ENCODE measurements at places on chromosomes 4 and X. TPM values are rescaled to one million over a fixed set of nuclear protein-coding genes. Genes with fewer than 3 reads are reported as not detected.

AMTN gene
- not detected for total RNA-seq

SMAD1 gene
- total RNA-seq = 12.8 TPM

KLHL4 gene
- not detected for total RNA-seq

ERCC6L gene
- total RNA-seq = 0.54 TPM

TACC3 gene
- 23.4 TPM for total RNA-seq

IL21 gene
- total RNA-seq = not detected

IL9R gene
- total RNA-seq = 1.6 TPM

TNMD gene
- total RNA-seq = not detected

- no peak for DNase-seq
- H3K36me3 ChIP-seq = no peaks in the 10 kb centered on the region
- no peak overlapping the region for H3K27ac ChIP-seq
Measured at GRCh38 chr4:17787315-17787714, 5.9 kb upstream of the FAM184B start.

DNA sequence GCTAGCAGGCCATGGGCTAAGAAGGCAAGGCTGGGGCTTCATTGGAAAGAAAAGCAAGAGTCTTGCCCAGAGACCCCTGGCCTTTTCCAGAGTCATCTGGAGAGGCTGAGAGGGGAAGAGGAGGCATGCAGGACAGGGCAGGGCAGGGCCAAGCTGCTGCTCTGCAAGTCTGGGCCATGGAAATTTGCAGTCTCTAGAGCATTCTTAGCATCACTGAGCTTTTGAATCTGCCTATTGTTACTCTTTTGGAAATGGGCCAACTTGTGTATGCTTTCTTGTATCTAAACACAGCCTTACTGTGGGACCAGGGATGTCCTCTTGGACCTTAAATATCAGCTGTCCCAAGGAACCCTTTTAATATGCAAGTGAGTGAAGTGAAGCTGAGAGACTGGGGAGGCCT, 560.5 kb downstream of the MID1IP1 start:
- H3K27ac ChIP-seq = no peak overlapping the region
- H3K27me3 ChIP-seq = no peaks in the 10 kb centered on the region
- no peaks in the 10 kb centered on the region for H3K4me1 ChIP-seq
- H3K36me3 ChIP-seq = no peaks in the 10 kb centered on the region
- no peak for DNase-seq
- H3K4me3 ChIP-seq = no peak overlapping the region

DNA sequence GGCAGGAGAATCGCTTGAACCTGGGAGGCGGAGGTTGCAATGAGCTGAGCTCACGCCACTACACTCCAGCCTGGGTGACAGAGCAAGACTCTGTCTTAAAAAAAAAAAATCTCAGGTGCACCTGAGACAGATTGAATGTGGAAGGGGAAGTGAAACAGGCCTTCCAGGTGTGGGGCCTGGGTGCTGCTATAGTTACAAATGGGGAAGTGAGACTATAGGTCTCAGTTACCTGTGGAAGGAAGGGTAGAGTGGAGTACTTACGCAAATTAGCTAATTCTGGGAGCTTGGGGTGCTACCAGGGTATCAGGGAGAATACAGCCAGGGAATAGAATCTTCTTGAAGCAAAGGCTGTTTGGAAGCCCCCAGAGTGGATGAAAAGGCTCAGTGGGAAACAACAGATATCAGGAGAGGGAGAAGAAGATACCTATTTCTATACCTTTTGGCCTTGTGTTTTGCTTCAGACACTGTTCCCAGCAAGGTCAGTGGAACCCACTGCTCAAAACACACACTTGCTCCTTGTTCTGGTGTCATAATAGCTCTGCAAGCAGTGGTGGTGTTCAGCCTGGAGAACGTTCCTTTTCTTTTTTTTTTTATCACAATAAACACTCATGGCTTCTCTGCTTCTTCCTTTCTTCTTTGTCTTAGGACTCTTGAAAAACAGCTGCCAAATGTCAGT, 7.0 kb downstream of the CD38 start:
- DNase-seq = no peak
- H3K27me3 ChIP-seq = no peaks in the 10 kb centered on the region
- H3K27ac ChIP-seq = no peak overlapping the region
- peaks cover 34% of the 10 kb centered on the region for H3K4me1 ChIP-seq

GRCh38 chr4:119788349-119789266, 160.0 kb upstream of the PDE5A start:
- no peaks in the 10 kb centered on the region for H3K4me1 ChIP-seq
- H3K4me3 ChIP-seq = no peak overlapping the region
- no peaks in the 10 kb centered on the region for H3K27me3 ChIP-seq
- no peaks in the 10 kb centered on the region for H3K36me3 ChIP-seq

DNA sequence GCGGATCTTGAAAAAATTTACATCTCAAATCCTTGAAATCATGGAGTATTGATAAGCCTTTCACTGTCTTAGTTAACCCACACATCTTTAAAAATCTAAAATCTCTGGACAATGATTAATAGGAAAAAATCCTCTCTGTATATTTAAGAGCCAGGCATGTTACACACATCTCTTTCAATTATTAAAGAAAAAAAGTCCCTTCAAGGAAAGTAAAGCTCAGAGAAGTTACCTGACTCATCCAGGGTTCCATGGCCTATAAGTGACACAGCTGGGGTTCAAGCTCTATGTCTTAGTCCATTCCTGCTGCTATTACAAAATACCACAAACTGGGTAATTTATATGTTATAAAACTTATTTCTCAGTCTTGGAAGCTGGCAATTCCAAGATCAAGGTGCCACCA, 14.2 kb upstream of the FGF16 start:
- no peak overlapping the region for H3K27ac ChIP-seq
- no peaks in the 10 kb centered on the region for H3K4me1 ChIP-seq
- no peak for DNase-seq
- H3K27me3 ChIP-seq = no peaks in the 10 kb centered on the region

DNA sequence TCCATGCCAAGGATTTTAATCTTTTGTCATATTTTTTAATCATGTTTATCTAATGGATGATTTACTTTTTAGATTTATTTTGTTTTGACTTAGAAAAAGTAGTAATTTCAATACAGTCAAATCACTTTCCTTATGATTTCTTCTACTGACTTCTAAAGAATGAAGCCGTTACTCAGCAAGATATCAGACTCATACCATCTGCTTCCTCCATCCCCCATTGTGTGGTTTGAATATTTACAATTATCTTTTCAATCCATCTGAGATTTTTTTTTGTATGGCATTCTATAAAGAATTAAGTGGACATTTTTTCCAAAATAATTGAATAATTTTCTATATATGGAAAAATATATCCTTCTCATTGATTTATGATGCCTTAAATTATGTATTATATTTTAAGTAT, 565.4 kb upstream of the ATOH1 start:
- H3K27ac ChIP-seq = no peak overlapping the region
- no peak for DNase-seq
- no peaks in the 10 kb centered on the region for H3K4me1 ChIP-seq
- no peak overlapping the region for H3K4me3 ChIP-seq
- no peaks in the 10 kb centered on the region for H3K27me3 ChIP-seq
- no peaks in the 10 kb centered on the region for H3K36me3 ChIP-seq

- DNase-seq = no peak
- H3K27me3 ChIP-seq = no peaks in the 10 kb centered on the region
Measured at GRCh38 chr4:159899596-159899995, 796.7 kb downstream of the RAPGEF2 start.

DNA sequence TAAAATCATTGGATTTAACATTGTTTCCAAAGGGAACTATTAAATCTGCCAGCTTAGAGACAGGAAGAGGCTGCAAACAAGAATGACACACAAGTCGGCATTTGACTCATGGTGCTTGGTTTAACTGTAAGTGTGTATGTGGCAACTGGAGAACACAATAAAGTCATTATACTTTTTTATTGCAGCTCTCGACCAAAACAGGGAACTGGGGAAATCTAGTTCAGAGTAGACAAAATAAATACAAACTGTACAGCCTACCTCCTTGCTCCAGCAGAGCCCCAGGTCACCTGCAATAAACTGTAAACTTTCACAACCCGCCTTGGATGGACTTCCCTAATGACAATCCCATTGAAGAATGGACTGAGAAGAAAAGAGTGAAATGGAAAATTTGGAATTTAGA, 24.0 kb downstream of the NPY5R start:
- H3K4me1 ChIP-seq = no peaks in the 10 kb centered on the region
- no peaks in the 10 kb centered on the region for H3K36me3 ChIP-seq
- no peak overlapping the region for H3K4me3 ChIP-seq

DNA sequence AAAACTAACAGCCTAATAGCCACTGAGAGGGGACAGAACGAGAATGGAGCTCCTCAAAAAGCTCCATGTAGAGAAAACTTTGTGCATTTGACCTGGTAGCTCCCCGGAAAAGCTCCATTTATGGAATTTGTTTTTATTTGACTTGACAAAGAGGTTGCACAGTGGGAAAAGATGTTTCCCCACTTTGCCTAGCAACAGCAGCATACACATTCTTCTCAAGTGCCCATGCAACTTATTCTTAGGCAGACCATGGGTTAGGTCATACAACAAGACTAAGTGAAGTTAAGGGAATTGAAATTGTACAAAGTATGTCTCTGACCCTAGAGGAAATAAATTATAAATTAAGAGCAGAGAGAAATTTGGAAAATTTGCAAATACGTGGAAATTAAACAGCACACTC, 949.6 kb upstream of the PRKX start:
- DNase-seq = no peak
- no peaks in the 10 kb centered on the region for H3K36me3 ChIP-seq
- H3K4me1 ChIP-seq = no peaks in the 10 kb centered on the region
- H3K27me3 ChIP-seq = no peaks in the 10 kb centered on the region

DNA sequence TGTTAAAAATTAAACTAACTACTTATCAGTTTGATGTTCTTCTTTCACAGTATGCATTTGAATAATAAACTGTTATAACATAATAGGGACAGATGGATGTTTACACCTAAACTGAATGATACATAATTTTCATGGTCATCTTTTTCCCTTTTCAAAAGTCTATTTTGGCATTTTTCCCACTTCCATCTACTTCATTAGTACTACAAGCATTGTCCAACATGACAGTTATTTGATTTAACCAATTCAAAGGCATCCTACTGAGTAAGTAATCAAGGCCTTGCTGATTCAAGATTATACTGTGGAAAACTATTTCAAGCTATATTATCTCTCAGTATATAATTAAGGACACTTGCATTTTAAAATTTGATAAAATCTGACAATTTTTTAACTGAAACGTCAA, 212.9 kb downstream of the FAT4 start:
- no peak overlapping the region for H3K27ac ChIP-seq
- H3K4me1 ChIP-seq = no peaks in the 10 kb centered on the region
- no peak overlapping the region for H3K4me3 ChIP-seq
- no peak for DNase-seq
- no peaks in the 10 kb centered on the region for H3K36me3 ChIP-seq

Measured in natural killer cell (primary cell).